HFF-Myc (cell line): ENCODE measurements at places on chromosomes 6 and 20.
A peak's percentile ranks its signal among the peaks of the same experiment; 100 is the strongest.

DNA sequence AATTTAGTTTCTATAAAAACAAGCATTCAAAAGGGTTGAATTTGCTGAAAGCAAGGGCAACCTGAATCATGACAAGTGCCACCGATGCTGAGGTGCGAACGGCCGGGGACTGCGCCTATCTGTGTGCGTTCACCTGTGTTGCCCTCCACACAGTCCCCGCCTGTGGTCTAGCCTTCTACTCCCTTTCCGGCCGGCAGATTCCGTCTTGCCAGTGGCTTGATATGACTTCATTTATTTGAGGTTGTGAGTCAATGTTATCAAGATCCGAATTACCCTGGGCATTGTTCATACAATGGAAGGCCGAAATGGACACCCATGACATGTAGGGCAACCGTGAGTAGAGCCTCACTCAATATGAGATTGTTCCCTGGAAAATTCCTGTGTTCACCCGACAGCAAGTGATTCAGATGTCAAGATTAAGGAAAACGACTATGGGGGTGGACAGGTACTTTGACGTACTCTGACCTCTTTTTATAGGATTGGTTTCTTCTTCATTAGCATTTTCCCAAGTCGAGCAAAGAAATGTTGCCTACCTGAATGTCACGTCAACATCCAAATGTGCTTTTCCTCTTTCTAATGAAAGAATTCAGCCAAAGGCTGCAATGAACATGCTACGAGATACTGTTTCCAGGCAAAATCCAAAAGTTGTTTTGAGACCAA, 41.1 kb upstream of the NEDD9 start:
- DNase-seq: no peak

DNA sequence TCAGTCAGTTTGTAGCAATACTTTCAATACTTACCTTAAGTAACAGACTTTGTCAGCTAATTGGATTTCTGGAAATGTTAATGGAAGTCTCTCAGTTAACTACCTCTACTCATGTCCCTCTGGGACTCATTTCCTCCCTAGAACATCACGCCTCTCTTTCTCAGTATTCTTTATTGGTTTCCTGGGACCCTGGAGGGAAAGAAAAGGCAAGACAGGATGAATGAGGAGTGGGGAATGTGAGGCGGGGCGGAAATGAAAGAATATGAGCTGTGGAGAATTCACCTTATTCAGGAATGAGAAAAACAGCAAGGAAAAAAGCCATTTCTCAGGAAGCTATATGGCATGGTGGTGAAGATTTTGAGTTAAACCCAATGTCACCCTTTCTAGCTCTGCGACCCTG, 62.7 kb downstream of the ANKS1A start:
- no peak for DNase-seq

- no peak for DNase-seq
Measured at GRCh38 chr20:15026759-15027158, 689.3 kb upstream of the FLRT3 start.

DNA sequence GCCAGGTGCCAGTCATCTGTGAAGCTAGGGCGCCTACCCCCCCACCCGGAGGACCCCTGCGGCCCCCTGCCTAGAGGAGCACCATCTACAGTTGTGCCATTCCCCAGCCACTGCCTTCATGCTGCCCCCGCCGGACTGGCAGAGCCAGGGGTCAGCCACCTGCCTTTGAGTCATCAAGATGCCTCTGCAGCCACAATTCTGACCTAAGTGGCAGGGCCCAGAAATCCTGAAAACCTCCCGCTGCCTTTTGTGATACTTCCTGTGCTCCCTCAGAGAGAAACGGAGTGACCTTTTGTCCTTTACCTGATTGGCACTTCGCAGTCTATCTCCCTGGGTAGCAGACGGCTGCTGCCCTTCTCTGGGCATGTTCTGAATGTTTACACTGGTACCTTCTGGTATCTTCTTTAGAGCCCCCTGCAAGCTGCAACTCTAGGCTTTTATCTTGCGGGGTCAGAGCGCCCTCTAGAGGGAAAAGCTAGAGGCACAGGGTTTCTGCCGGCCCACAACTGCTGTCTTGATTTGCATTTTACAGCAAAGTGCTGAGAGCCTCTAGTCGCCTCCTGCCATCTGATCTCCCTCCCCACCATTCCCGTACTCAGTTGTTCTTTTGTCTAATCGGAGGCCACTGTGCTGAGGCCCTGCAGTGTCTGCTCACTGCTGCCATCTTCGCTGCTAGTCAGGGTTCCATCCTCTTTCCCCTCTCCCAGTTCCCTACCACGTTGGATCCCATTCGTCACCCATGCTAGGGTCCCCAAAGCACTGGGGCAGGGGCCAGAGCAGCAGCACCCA, 26.9 kb downstream of the SPATA2 start:
- DNase-seq: no peak

GRCh38 chr20:58072695-58073671, 155.5 kb downstream of the ANKRD60 start:
- no peak for DNase-seq

DNA sequence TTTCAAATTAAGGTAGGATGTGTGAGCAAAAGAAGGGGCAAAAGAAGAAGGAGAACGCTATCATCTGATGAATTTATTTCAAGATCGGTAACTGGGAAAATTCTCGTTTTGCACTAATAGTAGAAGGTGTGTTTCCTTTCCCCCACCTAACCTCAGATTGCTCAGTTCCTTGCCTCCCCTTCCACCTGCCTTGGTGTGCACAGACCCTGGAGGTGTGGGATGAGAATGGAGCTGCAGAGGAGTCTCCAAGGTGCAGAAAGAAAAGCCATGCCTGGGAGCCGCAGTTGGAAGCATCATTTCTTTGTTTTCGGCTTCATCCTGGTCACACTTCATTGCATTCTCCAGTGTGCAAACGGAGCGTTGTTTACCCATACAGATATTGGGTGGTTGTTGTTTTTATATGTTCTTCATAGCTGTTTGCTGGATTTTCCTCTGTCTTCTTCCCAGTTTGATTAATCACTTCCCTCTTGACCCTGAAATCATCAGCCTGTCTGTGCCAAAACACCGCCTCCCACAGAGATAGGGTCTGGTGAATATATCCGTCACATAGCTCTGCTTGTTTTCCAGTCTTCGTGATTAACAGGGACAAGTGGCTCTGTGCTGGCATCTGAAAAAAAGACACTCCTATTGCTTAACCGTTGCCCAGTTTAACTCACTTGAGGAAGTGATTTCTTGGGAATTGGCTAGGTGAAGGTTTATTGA, 40.2 kb upstream of the NEDD9 start:
- DNase-seq: no peak

DNA sequence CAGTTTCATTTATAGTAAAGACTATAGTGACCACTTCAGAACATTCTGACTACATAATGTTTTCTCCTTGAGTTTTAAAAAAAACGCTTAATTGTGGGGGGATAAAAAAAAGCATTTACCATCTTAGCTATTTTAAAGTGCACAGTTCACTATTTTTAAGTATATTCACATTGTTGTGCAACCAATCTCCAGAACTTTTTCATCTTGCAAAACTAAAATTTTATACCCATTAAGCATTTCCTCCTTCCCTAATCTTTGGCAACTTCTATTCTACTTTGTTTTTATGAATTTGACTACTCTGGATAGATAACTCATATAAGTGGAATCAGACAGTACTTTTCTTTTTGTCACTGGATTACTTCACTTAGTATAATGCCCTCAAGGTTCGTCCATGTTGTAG, 62.3 kb downstream of the FKBP5 start:
- no peak for DNase-seq

- no peak for DNase-seq
Measured at GRCh38 chr20:35121186-35121585, 25.9 kb downstream of the EDEM2 start.

GRCh38 chr6:53979468-53980067, 131.7 kb upstream of the MLIP start:
- no peak for DNase-seq

GRCh38 chr6:33192105-33192646, at the start of gene COL11A2:
Gene COL11A2 (minus strand): TSS chr6:33192467. CDS start chr6:33192240, 227 bp downstream.
- DNase-seq: no peak

DNA sequence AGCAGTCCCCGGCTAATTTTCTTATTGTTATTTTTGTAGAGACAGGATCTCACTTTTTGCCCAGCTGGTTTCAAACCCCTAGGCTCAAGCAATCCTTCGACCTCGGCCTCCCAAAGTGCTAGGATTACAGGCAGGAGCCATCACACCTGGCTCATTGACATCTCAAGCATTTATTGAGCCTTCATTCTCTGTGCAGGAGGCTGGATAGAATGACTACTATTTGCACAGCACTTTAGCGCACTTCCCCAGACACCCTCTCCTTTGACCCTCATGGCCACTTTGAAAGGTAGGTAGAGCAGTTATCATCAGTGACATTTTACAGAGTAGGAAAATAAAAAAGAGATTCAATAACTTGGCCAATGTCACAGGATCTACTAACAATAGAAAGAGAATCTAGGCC, 124.0 kb upstream of the STXBP5 start:
- DNase-seq: no peak

GRCh38 chr20:45621593-45621992, 7.9 kb upstream of the WFDC10A start:
- DNase-seq: no peak

DNA sequence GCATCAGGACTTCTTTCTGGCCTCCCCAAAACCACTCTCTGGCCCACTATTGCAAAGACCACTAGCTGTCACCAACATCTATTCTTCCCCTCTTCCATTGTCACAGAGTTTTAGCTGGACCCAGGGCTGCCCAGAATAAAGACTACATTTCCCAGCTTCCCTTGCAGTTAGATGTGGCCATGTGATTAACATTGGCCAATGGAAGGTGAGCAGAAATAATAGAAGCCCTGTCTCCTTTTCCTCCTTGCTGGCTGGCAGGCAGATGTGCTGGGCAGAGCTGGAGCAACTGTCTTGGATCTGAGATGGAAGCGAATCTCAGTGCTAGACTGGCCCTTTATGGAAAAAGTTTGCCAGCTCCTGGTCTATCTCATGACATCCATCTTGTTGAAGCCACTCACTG, 97.0 kb downstream of the KCNB1 start:
- peak; percentile 17 for DNase-seq

DNA sequence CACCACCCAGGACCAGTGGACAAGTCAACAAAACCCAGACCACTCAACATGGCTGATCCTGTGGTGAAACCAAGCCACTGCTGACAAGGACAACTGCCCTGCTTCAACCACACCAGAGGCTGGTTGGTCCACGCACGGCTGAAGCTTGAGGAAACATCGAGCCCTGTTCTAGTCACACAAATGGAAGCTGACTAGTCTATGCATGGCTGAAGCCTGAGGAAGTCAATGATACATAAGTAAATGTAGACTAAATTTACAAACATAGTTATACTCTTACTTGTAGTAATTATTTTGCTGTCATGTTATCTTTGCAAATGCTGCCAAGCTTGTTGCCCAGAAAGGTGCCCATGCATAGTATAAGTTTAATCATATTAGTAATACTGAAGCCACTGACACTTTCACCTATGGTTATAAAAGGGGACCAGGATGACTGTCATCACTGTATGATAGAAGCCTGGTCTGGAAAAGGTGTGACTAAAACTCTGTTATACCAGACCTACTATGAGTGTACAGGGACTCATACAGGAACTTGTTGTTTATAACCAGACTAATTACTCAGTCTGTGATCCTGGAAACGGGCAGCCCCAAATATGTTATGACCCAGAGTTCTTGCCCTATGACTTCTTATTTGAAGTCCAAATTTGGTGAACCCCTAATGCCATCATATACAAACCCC, 5.6 kb downstream of the IL22RA2 start:
- no peak for DNase-seq

GRCh38 chr6:170045981-170046667, 244.8 kb downstream of the DLL1 start:
- no peak for DNase-seq
